ENCODE measurements at places on chromosomes 13 and 19. TPM values are rescaled to one million over a fixed set of nuclear protein-coding genes. Genes with fewer than 3 reads are reported as not detected.

The ZNF324 gene
- 5.8 TPM for total RNA-seq

DNA sequence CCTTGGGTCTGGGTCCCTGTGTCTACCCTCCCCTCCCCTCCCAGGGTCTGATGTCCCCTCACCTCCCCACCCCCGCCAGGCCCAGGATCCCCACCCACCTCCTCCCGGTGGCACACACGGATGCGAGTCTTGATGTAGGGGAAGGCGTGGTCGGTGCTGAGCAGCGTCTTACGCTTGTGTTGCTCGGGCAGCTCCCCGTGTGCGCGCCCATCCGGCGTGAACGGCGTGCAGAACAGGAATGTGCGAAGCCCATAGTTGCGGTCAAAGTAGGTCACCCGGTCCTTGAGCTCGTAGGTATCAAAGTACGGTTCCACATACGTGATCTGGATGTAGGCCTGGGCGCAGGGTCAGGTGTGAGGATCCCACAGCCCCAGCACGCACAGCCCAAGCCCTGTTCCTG lies 4.4 kb upstream of the KANK2 start:
- H3K4me3 ChIP-seq = no peak overlapping the region
- H3K27me3 ChIP-seq = no peaks in the 10 kb centered on the region
- peak overlapping the region; percentile 81 for H3K27ac ChIP-seq
- H3K36me3 ChIP-seq = peaks cover 46% of the 10 kb centered on the region
- peaks cover 56% of the 10 kb centered on the region for H3K4me1 ChIP-seq

- no peak overlapping the region for H3K4me3 ChIP-seq
- no peak overlapping the region for H3K27ac ChIP-seq
- no peaks in the 10 kb centered on the region for H3K27me3 ChIP-seq
- no peak for DNase-seq
- no peaks in the 10 kb centered on the region for H3K4me1 ChIP-seq
- no peaks in the 10 kb centered on the region for H3K36me3 ChIP-seq
Measured at GRCh38 chr13:79128158-79128557, 277.9 kb downstream of the RBM26 start.

DNA sequence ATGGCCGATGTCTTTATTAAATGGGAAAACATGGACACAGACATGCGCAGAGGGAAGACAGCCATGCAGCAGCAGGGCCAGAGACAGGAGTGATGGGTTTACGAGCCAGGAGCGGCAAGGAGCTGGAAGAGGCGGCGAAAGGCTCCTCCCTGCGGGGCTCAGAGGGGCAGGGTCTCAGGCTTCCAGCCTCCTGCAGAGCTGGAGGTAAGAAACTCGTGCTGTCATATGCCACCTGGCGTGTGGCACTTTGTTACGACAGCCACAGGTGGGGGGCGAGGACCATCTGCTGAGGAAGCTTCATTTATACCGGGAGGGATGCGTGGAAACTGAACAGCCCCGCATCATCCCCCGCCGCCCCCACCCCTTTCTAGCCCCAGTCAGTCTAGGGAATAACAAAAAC lies 52.0 kb upstream of the SPACA7 start:
- H3K4me1 ChIP-seq = no peaks in the 10 kb centered on the region
- H3K36me3 ChIP-seq = no peaks in the 10 kb centered on the region
- DNase-seq = no peak
- H3K27ac ChIP-seq = no peak overlapping the region
- no peak overlapping the region for H3K4me3 ChIP-seq
- no peaks in the 10 kb centered on the region for H3K27me3 ChIP-seq

DNA sequence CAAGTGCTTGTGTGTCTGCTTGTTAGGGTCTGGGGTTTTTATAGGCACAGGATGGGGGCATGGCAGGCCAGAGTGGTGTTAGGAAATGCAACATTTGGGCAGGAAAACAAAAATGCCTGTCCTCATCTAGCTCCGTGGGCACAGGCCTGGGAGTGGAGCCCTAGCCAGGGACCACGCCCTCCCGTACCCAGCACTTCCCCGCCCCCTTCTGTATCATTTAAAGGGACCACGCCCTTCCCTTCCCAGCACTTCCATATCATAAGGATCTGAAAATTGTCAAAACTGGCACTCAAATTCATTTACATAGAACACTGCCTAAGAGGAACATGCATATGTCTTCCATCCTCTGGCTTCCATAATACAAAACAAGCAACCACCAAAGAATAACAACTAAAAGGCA lies 185.8 kb downstream of the B3GLCT start:
- H3K36me3 ChIP-seq = no peaks in the 10 kb centered on the region
- DNase-seq = no peak
- H3K27me3 ChIP-seq = no peaks in the 10 kb centered on the region
- no peak overlapping the region for H3K4me3 ChIP-seq
- H3K27ac ChIP-seq = no peak overlapping the region

GRCh38 chr19:34260771-34261173 lies 6.4 kb downstream of the GARRE1 start:
- no peak overlapping the region for H3K27ac ChIP-seq
- peaks cover 2% of the 10 kb centered on the region for H3K4me1 ChIP-seq
- H3K4me3 ChIP-seq = no peak overlapping the region
- no peak for DNase-seq
- peaks cover 7% of the 10 kb centered on the region for H3K36me3 ChIP-seq

- no peaks in the 10 kb centered on the region for H3K27me3 ChIP-seq
- no peak for DNase-seq
- no peak overlapping the region for H3K27ac ChIP-seq
- H3K4me1 ChIP-seq = peaks cover 8% of the 10 kb centered on the region
Measured at GRCh38 chr19:23784274-23784673, 25.6 kb upstream of the ZNF681 start.

DNA sequence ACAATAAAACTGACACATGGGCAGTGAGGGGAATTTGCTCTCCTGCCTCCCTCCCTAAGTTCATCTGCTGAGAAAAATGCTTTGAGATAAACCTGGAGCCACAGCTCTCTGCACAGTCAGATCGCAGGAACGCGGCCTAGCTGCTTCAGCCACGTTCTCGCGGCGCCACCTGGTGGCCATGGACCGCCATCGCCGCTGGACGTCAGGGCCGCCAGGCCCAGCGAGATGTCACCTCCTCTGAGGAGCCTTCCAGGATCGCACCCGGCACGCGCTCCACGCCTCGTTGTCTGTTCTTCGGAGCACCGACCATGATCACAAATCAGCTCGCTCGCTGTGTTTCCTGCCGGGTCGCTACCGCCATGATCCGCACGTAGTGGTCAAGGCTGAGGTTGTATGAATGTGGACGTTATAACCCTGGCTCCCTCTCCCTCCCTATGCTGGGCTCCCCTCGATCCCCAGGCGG lies 20.6 kb upstream of the USP29 start:
- H3K36me3 ChIP-seq = no peaks in the 10 kb centered on the region
- DNase-seq = peak; percentile 88
- H3K27me3 ChIP-seq = peaks cover 21% of the 10 kb centered on the region
- peaks cover 8% of the 10 kb centered on the region for H3K4me1 ChIP-seq
- H3K27ac ChIP-seq = no peak overlapping the region

Measured in stomach (tissue), 19 donors.